NCI-H748 treated with DMSO at 0.1 percent for 48 hours (cell line): ENCODE measurements at places on chromosomes 1 and 21.

GRCh38 chr1:24872061-24872850 is 57.8 kb downstream of the RUNX3 start:
- DNase-seq, result no peak

- DNase-seq, result no peak
Measured at GRCh38 chr1:152783095-152783494, 3.0 kb upstream of the LCE1E start.

DNA sequence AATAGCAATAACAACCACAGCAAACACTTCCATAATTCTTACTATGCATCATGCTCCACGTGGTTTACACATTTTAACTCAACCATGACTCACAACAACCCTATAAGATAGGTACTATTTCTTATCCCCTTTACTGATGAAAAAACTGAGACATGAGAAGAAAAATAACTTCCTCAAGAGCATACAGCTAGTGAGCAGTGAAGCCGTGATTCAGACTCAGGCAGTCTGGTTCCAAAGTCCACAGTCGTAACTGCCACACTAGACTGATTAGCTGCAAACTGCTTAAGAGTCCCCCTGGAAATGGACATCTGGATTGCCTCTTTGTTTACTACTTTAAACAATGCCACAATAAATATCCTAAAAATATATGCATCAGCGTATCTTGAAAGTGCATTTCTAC is 55.7 kb downstream of the PLD5 start:
- no peak for DNase-seq

DNA sequence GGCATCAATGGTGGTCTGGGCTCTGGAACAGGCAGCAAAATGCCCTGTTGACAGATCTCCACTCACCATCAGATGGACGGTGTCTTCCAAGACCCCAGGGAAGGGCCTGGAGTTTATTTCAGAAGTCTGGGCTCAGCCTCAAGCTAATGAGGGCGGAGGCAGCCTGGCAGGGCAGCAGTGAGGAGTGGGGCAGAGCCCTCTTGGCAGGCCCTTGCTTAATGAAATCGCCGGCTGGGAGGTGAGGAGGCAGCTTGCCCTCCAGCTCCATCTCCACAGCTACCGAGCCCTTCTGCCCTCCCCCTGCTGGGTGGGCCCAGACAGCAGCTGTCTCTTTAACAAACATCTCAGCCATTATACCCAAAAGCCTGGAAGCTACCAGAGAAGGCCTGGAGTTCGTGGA is 22.0 kb upstream of the GRIK3 start:
- no peak for DNase-seq

DNA sequence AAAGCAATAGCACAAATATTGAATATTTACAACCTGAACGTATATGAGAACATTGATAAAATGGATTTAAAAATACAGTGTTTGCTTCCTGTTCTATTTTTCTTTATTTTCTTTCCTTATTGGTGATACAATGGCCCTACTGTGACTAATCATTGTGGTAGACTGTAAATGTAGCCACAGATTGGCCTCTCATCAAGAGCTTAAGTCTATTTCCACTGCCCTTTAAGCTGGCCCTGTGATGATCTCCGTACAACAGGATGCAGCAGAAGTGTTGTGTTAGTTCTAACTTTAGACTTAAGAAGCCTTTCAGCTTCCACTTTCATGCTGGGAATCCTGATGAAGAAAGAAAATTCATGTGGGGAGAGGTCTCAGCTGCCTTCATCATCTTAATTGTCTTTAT is 285.6 kb upstream of the B3GALT2 start:
- no peak for DNase-seq

- no peak for DNase-seq
Measured at GRCh38 chr1:85153149-85153891, 47.5 kb downstream of the SYDE2 start.

DNA sequence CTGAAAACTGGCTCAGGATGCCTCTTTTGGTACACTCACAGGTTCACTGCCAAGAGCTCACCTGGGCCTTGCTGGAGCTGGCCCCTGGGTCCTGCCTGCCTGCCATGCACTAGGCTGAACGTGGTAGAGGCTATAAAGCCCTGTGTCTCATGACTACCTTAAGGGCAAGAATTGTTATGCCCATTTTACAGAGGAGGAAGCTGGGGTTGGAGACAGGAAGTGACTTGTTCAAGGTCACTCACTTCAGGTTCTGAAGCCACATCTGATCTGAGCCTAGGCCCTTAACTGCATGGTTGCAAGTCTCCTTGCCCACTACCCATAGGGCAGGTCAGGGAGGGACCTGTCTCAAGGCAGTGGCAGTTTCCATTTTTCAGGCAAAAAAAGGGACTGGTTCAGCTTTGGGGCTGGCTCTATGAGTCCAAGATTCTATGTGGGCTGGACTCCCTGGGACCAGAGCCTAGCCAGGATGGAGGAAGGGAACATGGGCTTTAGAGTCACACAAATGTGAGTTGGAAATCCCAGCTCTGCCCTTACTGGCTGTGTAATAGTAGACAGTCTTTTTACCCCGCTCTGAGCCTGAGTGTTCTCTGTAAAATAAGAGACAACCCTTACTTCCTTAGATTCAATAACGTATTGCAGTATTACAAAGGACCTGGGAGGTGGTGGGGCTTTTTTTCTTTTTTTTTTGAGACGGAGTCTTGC is 7.8 kb downstream of the STK40 start:
- DNase-seq, result no peak

GRCh38 chr1:178275553-178275952 is 181.6 kb downstream of the RASAL2 start:
- DNase-seq, result no peak

- no peak for DNase-seq
Measured at GRCh38 chr1:242586360-242586680, 61.8 kb upstream of the PLD5 start.

GRCh38 chr1:119327094-119327449 is 41.5 kb upstream of the HAO2 start:
- no peak for DNase-seq

- DNase-seq, result no peak
Measured at GRCh38 chr1:235661568-235661967, 12.0 kb upstream of the GNG4 start.

DNA sequence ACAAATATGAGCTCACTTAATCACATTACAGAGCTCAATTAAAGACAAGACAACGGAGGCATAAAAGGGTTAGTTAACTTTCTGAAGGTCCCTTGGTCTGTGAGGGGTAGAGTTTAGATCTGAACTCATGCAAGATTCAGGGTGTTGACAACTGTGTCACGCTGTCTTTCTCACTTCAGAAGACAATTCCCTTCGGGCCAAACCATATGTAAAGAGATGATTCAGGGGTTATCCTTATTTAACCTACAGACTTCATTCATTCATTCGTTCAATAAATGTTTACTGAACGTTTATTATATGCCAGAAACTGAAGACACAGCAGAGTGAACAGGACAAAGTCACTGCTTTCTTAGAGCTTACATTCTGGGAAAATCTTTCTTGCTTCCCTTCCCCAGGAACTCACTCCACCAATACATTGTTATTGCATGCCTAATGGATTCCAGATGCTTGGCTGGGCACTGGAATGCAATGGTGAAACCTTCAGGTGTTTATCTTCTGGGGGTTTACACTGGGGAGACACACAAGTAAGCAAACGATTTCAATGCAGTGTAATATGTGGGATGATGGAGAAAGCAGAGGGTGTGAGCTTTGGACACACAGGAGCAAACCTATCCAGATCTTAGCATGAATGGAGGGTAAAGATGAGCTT is 6.4 kb downstream of the XCL1 start:
- DNase-seq, result no peak
